Activated T-cell treated with anti-CD3 and anti-CD28 coated beads, Interleukin-2, amount 50 U/mL, for 72 hours (primary cell): ENCODE measurements at places on chromosomes 13 and 19.

DNA sequence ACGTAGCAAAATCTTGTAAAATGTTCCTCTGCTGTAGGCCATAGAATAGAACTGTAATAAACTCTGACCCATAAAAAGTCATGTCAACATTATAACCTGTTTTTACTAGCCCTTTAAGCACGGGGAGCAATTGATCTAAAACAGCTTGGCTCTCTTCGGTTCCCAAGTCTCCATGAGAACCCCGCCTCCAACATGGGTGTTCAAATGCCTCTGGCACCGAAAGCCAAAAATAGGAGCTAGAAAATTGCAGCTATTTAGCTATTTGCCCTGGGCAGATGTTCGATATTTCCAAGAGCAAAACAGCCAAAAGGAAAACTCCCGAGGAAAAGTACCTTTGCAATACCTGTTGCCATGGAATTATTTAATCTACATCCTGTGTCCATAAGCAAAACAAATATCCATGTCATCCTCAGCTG lies 563.1 kb downstream of the EFNB2 start:
- DNase-seq, result no peak

- no peak for DNase-seq
These were observed 52.8 kb downstream of the COL4A2 start for GRCh38 chr13:110359840-110360301.

GRCh38 chr19:40053491-40053890 lies 2.5 kb downstream of the ZNF780B start:
- DNase-seq, result no peak

GRCh38 chr13:30191491-30192100 lies 115.8 kb downstream of the KATNAL1 start:
- no peak for DNase-seq

GRCh38 chr13:31456056-31456455 lies 256.3 kb downstream of the B3GLCT start:
- DNase-seq, result no peak

DNA sequence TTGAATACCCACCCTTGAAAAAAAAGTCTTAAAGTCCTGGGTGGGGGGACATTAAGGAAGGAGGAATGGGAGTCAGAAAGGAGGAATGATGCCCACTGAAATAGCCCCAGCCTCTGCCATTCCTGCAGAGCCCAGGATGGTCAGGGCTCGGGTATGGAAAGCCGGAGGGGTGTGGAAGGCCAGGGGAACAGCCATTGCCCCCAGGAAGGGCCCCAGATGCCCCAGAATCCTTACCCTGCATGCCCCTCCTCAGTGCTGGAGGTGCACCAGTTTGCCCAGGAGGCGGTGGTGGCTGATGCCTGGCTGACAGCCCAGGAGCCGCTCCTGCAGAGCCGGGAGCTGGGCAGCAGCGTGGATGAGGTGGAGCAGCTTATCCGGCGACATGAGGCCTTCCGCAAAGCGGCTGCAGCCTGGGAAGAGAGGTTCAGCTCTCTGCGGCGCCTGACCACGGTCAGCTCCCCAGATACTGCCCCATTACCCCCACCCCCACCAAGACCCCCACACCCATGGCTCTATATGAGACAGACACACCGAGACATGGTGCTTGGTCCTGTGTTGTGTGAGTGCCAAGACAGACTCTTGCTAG lies 10.7 kb upstream of the SHKBP1 start:
- no peak for DNase-seq

- no peak for DNase-seq
These were observed 12.0 kb upstream of the USP12 start for GRCh38 chr13:27183561-27184147.

- no peak for DNase-seq
These were observed 10.1 kb upstream of the NFIX start for GRCh38 chr19:12985049-12985776.

DNA sequence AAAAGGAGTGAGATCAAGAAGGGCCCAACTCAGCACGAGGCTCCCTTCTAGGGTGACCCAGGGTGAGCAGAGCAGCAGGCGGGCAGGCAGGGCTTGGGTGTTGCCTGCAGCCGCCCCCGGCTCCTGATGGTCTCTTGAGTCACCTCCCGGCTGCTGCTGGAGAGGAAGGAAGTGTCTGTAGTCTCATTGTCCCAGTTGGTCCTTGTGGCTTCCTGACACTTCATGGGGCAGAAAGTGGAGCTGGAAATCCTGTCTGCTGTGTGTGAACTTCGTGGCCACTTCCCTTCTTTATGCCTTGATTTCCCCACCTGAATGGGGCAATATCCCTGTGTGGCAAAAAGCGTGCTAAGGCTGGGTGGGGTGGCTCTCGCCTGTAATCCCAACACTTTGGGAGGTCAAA lies 2.5 kb downstream of the MAP1S start:
- DNase-seq, result no peak

DNA sequence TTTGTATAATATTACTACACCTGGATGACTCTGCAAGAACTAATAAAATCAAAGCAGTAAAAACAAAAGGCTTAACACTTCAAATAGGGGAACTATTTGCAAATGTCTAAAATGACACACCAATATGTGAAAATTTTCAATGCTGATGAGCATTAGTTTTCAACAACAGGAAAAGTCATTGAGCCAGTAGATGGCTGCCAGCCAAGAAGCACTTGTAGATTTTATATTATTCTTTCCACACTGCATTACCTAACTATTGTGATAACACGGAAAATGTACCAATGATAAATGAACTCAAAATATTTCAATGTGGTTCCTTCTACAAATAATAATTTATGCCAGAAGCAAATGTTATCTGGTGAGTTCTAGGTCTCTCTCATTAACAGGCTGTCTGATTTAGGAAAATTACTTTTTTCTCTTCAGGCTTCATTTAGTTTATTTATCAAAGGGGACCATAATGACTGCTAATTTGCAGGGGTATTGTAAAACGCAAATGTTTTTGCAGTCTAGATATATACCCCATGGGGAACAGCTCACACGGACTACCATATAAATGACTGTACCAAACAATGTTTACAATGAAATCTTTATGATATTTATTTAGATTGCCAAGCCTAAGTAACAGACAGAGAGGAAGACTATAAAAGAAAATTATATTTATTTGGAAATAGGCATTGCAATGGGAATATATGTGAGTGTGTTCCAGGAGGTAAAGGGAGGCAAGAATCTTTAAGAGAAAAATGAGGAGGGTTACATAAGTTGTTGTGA lies 407.8 kb downstream of the LIG4 start:
- no peak for DNase-seq

- no peak for DNase-seq
These were observed 136.3 kb downstream of the KLF5 start for GRCh38 chr13:73195091-73195490.

- DNase-seq, result no peak
These were observed 3.0 kb upstream of the NCCRP1 start for GRCh38 chr19:39193803-39194202.

- peak; percentile 81 for DNase-seq
These were observed 8.2 kb upstream of the MEIS3 start for GRCh38 chr19:47427241-47428176.

DNA sequence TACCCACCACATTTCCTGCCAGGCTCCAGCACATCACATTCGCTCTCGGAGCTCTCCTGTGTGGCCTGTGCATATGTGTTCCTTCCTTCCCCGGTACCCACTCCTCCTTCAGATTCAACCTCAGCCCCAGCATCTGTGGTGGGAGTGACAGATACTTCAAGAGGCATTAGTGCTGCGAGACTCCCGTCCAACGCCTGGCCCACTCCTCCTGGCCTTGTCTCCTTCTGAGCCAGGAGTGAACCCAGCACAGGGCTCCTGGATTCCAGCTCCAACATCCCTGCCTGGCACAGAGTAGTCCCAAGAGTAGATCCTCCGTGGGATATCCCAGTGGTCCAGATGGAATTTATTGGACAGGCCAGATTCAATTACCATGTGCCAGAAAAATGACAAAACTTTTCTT lies 55.9 kb downstream of the SACS start:
- no peak for DNase-seq

- no peak for DNase-seq
These were observed 24.4 kb upstream of the TNFSF11 start for GRCh38 chr13:42549552-42549936.

DNA sequence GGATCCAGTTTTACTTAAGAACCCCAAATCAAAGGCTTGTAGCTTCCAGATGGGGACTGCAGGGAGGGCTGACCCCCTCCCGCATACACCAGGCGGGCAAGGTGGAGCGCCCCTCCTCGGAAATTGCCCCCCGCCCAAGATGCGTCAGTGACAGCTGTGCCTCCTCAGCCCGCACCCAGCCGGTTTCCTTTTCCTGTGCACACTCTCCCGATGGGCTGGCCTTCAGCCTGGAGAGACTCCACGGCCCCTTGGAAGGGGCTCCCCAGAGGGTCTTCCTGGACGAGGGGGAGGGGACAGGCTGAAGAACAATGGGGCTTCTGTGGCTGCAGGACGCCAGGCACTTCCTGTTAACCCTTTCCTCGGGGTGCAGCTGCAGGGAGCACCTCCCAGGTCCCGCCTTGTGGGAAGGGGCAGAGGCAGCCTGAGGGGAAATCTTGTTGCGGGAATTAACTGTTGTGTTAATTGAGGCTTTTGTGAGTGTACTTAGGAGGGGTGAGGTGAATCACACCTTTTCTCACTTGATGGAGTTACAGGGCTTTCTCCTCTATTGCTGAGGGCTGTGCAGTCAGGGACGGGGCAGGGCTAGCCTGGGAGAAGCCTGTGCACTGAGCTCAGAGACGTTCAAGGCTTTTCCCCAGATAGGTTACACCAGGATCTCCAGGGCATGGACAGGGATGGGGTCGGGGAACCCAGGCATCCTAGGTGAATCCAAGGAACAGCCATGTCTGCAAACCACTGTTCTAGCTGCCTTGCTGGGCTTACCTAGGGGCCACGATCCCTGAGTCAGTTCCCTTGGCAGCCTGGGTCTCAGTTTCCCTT lies 14.3 kb downstream of the IER2 start:
- DNase-seq, result peak; percentile 56

- DNase-seq, result no peak
These were observed 1292.4 kb upstream of the MIR17HG start for GRCh38 chr13:90055121-90055520.

- DNase-seq, result no peak
These were observed 408.6 kb downstream of the PCDH9 start for GRCh38 chr13:66821551-66821950.

DNA sequence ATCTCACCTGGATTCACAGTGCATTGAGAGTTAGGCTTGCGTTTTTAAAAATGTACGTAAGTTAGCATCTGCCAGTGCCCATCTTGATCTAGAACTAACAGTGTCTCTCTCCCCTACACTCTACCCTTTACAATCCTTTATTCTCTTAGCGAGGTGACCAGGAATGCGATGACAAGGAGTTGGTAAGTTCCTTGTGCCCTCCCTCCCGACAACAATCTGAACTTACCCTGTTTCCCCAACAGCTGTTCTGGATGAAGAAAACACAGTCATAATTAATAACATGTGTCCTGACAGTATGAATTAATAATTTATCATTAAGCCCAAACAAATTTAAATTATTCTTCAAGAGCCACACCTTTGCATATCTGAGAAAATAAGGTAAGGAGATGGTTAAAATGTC lies 6.3 kb downstream of the TSHZ3 start:
- no peak for DNase-seq

DNA sequence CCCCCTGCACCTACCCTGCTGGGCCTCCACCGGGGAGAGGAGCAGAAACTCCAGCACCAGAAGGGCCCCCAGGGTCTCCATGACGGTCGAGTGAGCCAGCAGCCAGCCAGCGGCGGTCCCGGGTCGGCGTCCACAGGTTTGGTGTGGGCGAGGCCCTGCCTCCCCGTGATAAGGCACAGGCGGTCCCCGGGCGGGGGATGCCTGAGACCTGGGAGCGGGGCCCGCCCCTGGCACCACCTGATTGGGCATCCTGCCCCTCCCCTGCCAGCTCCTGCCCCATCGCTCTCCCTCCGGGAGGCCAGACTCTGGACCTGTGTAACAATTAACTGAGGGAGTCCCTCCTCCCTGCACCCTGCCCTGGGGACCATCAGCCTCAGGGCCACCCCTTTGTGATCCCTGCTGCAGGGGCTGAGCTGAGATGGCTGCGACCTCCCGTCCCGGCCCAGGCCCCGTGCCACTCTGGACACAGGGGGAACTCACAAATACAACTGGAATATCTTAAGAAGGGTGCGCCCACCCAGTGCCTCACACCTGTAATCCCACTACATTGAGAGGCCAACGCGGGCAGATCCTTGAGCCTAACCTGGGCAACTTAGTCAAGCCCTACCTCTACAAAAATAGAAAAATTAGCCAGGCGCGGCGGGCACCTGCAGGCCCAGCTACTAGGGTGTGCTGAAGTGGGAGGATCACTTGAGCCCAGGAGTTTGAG lies at the start of gene SMIM24:
SMIM24 (minus strand) TSS at position 143 of the 709 bp plus-strand sequence; CDS start at position 81, 62 bp downstream.
- no peak for DNase-seq

- no peak for DNase-seq
These were observed 32.7 kb upstream of the MATK start for GRCh38 chr19:3818918-3819317.

DNA sequence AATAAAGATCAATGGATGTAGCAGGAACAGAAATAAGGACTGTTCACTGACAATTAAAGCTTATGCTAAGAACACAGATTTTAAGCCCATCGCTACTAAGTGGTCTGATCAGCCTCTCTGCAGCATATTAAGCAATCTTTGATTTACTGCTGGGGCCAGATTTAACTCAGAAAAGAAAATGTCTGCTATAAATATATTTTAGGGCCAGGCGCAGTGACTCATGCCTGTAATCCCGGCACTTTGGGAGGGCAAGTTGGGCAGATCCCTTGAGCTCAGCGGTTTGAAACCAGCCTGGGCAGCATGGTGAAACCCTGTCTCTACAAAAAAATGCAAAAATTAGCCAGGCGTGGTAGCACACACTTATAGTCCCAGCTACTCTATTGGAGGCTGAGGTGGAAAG lies 43.0 kb downstream of the METTL21C start:
- no peak for DNase-seq

DNA sequence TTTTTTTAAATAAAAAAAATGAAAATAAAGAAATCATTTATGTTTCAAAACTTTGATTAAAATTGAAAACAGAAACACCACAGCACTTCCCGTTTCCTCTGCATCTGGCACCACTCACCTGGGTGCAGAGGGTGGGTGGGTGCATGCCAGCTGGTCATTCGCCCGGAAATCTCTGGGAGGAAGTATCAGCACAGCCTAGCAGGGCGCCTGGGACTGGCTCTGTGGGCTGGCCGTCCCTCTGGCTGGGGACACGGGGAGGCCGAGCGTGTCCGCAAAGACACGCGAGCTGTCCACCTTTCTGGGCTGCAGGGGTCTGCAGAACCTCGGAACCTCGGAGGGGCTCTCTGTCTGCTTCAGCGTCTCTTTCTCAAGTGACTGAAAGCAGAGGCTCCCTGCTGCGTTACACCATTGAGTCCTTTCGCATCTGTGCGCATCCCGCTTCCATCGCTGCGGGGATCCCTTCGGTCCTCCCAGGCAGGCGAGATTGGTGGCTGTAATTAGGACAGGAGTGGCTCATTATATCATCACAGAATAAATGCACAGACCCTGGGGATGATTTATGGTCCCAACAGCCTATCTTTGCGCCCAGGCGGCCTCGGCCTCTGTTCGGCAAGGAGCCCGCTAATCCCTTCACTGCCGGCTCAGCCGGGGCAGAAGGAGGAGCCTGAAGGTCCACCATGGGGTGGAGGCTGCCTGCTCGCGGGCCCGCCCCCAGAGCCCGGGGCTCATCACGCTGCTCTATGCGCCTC lies 17.2 kb downstream of the CRTC1 start:
- peak; percentile 75 for DNase-seq

- no peak for DNase-seq
These were observed 617.7 kb upstream of the SLITRK1 start for GRCh38 chr13:84500016-84500415.
